ENCODE measurements at places on chromosomes 7 and 10.

DNA sequence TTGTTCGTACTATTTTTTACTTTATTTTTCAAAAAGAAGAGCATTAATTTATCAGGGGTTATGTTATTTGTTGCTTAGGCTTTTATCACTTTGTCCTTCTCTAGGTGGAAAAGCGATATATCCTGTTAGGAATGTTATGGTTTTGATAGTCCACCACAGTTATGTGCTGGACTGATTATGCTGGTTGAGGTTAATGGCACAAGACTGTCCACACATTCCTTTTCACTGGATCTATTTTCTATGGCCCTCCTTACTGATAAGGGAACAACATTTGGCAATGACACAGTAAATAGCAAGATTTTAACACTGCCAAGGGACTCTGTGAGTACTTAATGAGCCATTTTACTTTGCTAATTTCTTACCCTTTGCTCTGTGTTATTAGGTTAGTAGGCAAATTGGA lies 1212.3 kb downstream of the NXPH1 start:
- no peak for DNase-seq

- DNase-seq: no peak
Observed at GRCh38 chr10:111356571-111356970, 279.7 kb downstream of the ADRA2A start.

GRCh38 chr10:88113232-88113631 lies 249.8 kb downstream of the PTEN start:
- peak; percentile 92 for DNase-seq

GRCh38 chr10:78648256-78648860 lies 420.4 kb upstream of the ZMIZ1 start:
- no peak for DNase-seq

- peak; percentile 82 for DNase-seq
Observed at GRCh38 chr10:33506838-33507661, 172.6 kb upstream of the NRP1 start.

GRCh38 chr10:97494863-97495506 lies 3.2 kb downstream of the MMS19 start:
- DNase-seq: no peak

GRCh38 chr10:77253147-77253545 lies 384.5 kb downstream of the KCNMA1 start:
- DNase-seq: no peak

DNA sequence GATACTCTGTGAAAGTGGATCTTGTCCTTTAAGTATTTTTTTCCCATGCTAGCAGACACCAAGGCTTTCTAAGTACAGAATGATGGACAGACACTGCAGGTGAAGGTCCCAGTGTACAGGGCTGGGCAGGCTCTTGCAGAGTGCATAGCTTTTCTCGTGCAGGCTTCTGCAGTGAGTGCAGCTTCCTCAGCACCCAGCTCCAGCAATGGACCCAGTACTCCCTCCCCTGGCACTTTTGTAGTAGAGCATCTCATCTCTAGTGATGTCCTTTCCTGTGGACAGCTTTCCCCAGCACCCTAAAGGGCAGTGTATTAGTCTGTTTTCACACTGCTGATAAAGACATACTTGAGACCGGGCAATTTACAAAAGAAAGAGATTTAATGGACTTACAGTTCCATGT lies 104.3 kb downstream of the CUL2 start:
- no peak for DNase-seq

DNA sequence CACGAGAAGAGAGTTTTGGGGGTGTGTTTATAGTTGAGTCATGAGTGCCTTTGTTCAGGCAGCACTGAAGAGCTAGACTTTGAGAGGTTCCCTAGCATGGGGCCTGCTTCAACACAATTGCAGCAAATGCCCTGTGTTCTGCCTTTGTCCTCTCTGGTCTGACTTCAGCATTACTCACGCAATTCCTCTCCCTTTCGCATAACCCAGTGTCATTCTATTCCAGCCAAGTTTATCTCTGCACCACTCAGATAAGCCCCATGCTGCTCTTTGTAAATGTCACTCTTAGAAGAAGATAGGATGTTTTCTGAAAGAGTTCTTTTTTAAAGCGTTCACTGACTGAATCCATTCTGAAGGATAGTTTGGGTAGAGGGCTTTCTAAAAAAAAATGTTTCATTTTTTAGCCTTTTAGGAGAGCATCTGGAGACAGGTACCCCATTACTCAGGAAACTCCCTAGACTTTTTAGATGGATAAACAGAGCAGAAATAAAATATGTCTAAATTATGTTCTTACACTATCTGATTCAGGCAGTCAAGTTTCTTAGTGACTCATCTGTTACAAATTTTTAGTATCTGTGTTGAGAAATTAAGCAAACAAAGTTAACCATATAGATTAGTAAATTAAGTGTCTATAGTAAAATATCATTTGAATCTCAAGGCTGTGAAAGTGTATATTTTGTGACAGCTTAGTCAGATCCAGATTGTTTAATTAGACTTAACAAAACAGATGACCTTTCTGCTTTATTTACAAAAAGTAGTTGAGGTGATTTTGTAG lies 318.5 kb downstream of the GPR158 start:
- DNase-seq: no peak

DNA sequence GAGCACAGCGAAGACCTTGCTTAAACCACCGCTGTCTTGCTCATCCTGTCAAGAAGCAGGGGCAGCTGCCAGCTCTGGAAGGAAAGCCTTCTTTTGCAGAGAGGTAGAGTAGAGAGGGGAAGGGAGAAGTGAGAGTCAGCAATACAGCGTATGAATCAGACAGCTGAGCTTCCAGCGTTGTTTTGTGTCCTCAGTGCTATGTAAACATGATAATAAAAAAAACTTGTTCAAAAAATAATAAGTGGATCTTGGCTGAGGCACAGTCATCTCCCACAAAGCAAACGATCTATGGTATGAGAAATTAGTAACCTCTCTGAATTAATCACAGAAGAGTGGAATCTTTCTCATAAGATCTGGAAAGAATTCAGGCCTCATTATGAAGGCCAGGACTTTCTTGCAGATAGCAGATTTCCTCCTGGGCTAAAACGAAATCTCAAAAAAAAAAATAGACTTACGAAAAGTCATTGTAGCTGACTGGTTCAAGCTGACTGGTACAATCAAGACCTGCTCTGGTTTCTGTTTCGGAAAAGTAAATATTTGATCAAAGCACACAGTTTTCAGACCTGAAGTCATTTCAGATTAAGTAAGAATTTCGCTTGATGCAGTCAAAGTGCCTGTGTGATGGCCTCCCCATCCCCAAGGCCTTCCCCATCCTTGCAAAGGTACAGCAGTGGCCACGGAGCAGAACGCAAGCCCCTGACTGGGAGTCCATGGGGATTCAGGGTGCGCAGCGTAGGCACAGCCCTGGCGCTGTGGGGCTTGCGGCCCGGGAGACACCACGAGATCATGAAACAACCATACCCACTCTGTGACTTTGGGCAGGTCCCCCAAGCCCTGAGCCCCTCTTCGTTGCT lies 29.4 kb downstream of the CHST15 start:
- peak; percentile 61 for DNase-seq

- DNase-seq: no peak
Observed at GRCh38 chr10:33483816-33484190, 149.3 kb upstream of the NRP1 start.

GRCh38 chr7:115087437-115087836 lies 165.5 kb downstream of the MDFIC start:
- DNase-seq: no peak

DNA sequence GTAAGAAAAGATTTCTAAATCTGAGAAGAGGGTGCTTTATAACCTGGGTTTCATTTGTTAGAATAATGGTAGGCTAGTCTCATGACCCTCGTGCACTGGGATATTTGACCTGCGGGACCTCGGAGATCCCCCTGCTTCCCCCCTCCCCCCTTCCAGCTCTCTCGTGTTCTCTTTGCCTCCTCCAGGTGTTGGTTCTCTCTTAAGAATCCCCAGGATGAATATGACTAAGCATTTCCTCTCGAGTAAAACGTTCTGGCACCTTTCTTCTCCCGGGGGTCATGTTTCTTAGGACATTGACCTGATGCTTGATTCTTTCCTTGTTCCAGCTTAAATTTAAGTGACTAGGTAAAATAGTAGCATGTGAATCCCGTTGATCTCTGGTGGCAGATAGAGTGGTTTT lies 71.2 kb downstream of the SHH start:
- peak; percentile 85 for DNase-seq
